ENCODE measurements at places on chromosomes 7 and 10.
A peak's percentile ranks its signal among the peaks of the same experiment; 100 is the strongest.

DNA sequence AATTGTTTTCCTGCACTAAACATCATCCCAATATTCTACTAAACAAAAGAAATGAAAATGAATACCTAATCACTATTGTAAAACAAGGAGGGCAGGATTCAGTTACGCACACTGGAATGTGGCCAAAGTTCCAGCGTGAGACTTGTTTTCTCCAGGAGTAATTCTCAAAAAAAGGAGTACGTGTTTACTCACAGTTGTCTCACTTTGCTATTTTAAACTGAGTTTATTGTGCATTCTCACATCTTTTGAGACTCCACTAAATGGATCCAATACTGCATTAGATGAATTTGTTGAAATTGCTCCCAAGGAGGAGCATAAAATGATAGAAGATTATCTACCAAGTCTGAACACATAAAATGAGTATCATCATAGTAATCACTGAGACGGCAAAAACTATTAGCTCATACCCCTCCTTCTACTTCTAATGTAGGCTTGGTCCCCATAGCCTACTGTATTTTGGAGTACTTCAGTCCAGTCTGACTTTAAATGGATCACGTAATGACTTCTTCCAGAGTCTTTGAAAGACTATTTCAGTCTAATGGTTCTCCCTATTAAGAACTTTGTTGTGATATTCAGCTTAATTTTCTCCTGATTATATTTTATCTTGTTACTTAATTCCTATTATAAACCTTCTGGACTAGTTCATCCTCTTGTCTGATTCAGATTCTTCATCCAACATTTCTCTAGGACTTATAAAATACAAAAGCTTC lies 3.8 kb downstream of the GRM3 start:
- DNase-seq, result no peak

GRCh38 chr10:126917375-126917774 lies 12.1 kb downstream of the DOCK1 start:
- DNase-seq, result no peak

GRCh38 chr10:116255886-116256751 lies 16.9 kb downstream of the GFRA1 start:
- no peak for DNase-seq

DNA sequence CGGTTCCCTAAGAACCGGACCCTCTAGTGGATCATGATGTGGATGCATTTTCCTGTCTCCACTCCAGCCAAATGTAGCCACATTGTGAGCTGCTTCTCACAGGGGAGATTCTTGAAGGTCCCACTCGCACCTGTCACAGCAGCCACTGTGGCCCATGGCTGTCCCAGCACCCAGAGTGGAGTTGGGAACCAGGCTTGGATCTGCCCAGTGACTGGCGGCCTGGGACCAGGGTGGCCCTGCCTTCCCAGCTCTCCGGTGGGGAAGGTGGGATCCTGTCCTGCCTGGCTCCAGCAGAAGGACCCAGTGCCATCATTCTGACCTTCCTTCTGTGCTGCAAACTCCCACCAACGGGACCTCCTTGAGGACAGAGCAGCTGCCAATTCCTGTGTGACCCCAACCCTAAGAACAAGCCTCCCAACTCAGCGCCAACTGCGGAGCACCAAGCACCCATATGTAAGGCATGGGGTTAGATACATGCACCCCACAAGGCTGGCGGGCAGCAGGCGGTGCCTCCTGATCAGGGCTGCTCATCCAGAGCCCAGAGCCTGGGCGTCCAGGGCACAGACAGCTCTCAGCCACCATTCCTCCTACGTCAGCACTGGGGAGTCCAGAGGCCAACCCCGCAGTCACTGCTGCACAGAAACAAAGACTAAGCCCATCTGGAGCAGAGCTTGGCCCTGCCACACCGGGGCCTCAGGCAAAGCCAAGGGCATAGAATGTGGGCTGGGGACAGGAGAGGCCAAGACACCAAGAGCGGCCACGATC lies 28.8 kb downstream of the EBF3 start:
- DNase-seq, result no peak

DNA sequence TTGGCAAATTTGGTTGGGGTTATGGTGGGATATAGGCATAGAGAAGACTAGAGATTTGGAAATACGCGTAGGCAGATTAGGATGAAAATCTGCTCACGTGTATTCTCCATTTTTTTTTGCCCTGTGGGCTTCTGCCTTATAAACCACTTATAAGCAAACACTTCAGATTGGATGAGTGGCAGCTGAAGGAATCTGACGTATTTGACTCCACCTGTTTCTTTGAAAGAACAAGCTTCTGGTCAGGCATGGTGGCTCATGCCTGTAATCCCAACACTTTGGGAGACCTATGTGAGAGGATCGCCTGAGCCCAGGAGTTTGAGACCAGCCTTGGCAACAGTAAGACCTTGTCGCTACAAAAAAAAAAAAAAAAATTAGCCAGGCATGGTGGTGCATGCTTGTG lies 5.1 kb downstream of the STK31 start:
- DNase-seq, result no peak

DNA sequence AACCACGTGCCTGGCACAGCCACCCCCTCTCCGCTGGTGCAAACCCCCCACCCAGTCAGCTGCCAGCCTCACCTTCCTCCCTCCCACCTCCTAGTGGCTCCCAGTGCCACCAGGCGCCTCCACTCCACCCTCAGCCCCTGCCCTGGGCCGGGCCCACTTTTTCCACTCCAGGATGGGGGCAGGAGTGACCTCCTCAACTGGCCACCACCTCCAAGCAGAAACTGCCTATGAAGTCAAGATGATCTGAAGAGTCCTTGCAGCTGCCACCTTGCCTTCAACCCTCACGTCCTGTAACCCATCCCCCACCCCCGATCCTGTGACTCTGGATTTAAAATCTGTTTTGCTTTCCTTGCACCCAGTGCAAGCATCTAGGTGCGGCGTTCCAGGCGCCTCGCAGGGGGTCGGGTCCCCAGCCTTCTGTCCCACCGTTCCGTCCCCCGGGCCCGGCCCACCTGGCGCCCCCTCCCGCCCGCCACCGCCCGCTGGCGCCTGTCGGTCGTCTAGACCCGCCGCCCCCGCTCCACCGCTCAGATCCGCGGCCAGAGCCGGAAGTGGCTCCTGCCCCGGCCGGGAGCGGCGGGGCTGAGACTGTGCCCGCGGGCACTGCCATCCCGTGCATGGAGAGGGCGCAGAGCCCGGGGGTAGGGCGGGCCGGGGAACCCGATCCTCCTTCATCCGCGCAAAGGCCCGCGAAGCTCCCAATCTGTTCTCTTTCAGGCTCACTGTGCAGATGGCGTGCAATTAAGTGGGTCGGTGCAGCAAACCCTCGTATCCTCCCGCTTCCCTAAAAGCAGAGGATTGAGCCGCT lies 51.2 kb upstream of the GTF2I start:
- DNase-seq, result peak; percentile 53

GRCh38 chr10:17737027-17737965 lies 14.7 kb upstream of the TMEM236 start:
- peak; percentile 46 for DNase-seq

DNA sequence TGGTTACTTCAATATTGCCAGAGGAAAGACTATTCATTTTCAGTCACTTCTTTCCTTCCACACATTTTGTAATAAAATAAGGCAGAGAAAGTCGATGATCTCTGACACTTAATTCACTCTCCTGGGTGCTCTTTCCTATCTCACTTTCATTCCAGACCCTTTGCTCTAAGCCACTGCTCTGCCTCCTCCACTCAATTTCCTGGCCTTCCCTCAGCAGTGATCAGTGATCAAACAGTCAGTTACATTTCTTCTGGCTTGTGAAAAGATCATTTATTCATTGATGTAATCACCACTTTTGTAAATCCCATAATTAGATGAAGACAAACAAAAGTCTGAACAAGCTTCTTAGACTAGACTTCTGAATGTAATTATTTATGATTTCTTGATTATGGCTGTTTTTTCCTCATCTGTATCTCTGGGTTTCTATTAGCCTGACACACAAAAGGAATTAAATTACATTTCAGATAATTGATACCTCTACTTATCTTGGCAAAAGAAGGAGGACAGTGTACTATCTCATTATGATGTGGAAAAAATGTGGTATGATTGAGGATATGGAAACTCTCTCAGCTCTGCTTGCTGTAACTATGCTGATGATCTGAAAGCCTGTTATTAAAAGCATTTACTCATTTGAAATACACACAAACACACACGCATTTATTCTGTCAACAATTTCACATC lies 1102.3 kb downstream of the GRM8 start:
- DNase-seq, result no peak

GRCh38 chr7:131039836-131040235 lies 287.8 kb upstream of the MKLN1 start:
- DNase-seq, result no peak

DNA sequence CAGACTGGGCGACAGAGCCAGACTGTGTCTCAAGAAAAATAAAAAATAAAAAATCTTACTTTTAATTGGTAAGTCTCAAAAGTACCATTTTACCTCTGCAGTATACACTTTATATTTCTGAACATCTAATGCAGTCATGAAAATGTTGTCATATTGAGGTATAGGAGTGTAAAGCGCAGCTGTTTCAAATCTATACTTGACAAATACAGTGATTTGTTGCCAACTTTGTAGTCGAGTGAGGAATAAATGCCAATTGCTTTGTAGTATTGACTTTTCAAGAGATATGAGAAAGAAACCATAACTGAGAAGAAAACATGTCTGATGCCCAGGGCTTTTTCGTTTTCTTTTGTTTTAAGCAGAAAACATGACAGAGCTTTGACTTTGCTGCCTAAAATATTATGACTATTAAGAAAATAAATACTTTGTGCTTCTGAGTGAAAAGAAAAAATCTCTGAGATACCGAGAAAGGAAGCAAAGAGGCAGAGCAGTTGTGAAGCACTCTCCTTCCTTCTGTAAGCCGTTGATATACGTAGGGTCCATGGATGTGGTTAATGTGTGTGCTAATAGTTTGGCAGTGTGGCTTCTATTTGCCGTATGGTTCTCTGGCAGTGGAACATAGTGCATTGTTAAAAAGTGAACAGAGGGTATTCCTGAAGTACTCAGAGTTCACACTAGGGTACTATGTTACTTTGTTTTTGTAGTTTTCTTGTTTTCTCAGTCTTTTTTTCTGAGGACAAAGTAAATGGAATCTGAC lies 38.2 kb downstream of the AVL9 start:
- peak; percentile 65 for DNase-seq

DNA sequence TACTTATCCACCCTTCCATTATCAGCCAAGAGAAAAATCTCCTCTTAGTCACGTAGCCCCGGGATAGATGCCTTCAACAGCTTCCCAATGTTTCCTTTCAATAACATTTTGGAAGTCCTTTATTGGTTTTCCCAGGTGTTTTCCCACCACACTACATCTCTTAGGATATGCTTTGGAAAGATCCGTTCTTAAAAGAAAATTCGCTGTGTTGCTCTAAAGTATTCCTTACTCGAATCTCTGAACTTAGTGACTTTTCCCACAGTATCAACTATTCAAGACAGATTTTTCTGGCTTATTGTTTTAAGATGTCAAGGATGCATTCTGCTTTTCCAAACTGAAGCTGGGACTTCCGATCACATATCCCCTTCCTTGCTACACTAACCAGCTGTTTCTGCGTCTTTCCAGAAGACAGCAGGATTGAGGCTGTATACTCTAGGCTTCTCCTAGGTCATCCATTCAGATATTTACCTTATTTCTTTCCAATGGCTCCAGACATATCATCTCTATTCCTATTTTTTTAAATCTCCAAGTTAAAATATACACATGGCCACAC lies 36.5 kb upstream of the SVIL start:
- DNase-seq, result no peak

DNA sequence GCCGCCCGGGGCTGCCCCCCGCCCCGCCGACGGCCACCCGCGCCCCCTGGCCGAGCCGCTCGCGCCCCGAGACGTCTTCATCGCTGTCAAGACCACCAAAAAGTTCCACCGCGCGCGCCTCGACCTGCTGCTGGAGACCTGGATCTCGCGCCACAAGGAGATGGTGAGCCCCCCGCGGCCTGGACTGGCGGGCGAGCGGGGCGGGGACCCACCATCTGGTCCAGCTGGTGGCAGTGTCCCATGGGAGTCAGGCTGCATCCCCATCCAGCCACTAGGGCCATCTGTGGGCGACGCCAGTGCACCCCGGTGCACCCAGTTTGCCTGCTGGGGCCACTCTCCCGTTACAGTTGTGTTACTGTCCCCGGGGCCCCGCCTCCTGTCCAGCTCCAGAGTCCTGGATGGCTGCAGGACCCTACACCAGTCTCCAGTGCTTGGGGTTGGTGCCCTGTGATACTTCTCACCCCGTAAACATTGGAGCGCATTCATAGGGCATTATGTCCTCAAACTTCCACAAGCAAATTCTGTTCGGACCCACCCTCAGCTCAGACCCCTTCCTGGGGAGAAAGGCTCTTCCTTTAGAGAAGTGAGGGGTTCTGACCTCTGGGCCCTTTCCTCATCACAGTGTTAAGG lies 672 bp downstream of the LFNG start:
- no peak for DNase-seq

DNA sequence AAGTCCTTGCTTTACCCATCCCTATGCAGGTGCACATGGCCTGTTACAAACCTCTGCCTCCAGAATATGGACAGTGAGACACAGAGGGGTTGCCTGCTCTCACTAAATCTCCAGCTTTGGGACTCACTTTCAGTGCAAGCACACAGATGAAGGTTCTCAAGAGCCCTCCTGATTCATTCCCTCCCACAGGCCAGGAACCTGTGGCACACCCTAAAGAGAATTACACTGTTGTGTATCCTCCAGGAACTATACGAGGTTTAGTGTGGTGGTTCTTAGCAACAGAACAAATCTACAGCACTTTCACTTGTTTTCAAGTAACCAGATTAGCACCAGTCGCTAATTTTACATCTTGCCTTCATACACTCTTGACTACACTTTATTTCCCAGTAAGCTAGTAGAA lies 192.3 kb downstream of the PLXNA4 start:
- no peak for DNase-seq

GRCh38 chr10:110498982-110499795 lies 1.5 kb downstream of the DUSP5 start:
- DNase-seq, result no peak

- DNase-seq, result no peak
Measured at GRCh38 chr10:6847561-6847960, 267.5 kb upstream of the PRKCQ start.

- DNase-seq, result no peak
Measured at GRCh38 chr7:113374955-113375354, 256.6 kb upstream of the SMIM30 start.

- DNase-seq, result no peak
Measured at GRCh38 chr10:47231414-47231813, 68.6 kb upstream of the GDF10 start.

Measured in Jurkat, Clone E6-1 (cell line).